T-helper 2 cell (primary cell): ENCODE measurements at places on chromosomes 2 and 18.

DNA sequence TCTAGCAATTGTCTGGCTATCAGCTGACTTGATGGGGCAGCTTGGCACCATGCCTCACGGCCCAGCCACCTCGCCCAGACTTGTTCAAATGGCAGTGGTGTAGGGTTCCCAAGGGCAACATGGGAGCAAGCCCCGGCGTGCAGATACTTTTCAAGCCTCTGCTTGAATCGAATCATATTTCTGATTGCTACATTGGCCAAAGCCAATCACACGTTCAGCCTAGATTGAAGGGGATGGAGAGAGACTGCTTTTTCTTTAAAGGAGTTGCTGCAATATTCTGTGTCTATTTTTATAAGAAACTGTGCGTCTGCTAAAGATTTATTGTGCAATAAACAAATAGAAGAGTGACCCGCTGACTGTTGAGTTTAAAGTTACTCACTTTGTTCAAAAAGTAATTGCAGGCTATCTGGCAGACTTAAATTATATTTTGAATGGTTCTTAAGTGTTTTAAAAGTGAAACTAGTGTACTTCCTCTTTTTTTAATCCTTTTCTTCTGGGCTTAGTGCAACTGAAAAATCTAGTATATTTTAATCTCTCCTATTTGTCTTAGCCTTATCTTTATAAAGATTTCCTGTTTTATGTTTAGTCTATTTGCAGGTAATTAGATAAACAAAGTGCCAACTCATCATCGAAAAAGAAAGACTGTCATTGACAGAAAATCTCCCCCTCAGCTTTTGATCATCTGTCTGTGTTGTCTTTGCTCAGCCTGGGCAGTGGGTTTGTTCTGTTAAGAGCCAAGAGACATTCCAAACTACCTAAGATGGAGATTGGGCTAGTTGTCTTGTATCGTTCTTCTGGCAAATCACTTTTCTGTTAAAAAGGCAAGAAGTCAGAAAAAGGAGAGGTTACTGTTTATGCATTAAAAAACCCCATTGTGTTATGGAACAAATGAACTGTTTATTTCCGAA is 156.1 kb downstream of the TPGS2 start:
- no peak for DNase-seq

DNA sequence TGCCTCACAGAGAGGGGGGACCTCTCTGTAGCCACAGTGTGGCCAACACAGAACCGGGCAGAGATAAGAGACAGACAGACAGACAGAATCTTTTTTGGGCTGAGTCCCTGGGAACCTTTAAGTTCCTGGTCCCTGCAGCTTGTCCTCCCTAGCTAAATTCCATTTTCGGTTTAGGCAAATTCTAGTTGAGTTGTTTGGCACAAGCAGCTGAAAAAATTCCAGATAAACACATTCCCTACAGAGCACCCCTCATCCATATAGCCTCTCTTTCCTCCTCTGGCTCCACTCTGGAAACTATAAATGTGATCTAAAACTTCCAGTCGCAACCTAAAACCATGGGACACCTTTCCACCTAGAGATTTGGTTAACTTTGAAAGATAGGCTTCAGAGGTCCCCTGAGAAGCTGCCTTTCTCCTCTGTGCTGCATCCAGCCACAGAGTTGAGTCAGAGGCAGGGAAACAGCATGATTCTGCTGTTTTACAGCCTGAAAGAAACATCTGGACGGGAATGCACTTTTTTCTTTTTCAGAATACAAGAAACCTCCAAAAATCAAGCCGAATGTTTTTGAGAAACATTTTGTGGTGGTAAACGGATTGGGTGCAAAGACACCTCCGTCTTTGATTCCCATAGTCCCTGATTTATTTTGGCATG is 30.9 kb downstream of the SLC4A3 start:
- DNase-seq = no peak

- DNase-seq = no peak
Observed at GRCh38 chr2:12043131-12043530, 296.7 kb downstream of the LPIN1 start.

DNA sequence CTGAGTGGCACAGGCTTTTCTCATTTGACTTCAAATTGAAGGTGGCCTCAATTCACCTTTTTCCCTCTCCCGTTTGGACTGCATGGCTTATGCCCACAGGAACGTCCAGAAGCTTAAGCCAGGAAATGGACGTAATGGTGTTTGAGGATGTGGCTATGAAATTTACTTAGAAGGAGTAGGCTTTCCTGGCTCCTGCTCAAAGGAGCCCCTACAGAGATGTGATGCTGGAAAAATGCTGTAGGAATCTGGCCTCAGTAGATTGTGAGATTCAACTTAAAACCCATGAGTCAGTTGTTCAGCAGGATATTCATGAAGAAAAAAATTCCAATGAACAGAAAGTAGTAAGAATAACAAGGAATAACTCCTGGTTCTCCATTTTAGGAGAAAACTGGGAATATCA is 129.0 kb downstream of the ICOS start:
- DNase-seq = no peak

DNA sequence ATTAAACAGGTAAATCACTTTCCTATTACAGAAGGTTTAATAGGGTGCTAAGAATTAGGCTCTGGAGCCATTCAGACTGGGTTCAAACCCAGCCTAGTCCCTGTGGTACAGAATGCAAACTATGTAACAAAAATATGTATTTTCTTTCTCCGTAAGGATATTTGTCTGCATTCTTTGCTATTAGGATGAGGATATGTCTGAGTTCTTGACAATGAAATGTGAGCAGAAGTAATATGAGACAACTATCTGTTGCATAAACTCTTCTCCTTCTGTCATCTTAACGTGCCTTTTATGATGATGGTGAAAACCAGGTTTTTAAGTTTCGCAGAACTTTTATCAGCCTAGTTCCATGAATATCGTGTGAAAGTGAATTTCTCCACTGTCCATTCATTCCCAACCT is 1129.1 kb upstream of the ZEB2 start:
- DNase-seq = no peak

GRCh38 chr2:114550364-114550763 is 107.9 kb downstream of the DPP10 start:
- no peak for DNase-seq

GRCh38 chr2:98772536-98772935 is 41.6 kb upstream of the MGAT4A start:
- no peak for DNase-seq

GRCh38 chr2:207502577-207503198 is 27.1 kb upstream of the CREB1 start:
- DNase-seq = no peak

DNA sequence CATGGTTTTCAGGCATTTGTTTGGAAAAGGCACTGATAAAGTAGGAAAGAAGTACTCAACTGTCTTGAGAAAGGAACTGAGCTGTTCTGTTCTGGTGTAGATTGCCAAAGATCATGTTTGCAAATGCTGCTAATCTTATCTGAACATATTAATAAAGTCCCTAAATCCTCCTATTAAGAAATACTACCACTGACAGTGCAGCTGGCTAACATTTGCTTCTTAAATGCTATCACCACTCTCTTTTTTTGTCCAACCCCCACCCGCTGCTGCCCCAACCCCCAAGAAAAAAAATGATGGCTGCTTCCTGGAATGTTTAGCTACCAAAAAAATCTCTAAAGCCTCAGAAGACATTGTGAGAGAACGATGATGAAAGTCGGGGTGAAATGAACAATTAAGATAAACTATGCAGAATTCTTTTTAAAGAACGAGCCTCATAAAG is 130.7 kb downstream of the CCBE1 start:
- DNase-seq = no peak
